ENCODE measurements at places on chromosomes 16 and 17.

GRCh38 chr16:7227229-7227721 lies 105.4 kb upstream of the RBFOX1 start:
- DNase-seq = no peak

- DNase-seq = no peak
Measured at GRCh38 chr17:62696726-62697490, 69.4 kb downstream of the MRC2 start.

- DNase-seq = no peak
Measured at GRCh38 chr17:17055286-17056155, 13.3 kb downstream of the MPRIP start.

DNA sequence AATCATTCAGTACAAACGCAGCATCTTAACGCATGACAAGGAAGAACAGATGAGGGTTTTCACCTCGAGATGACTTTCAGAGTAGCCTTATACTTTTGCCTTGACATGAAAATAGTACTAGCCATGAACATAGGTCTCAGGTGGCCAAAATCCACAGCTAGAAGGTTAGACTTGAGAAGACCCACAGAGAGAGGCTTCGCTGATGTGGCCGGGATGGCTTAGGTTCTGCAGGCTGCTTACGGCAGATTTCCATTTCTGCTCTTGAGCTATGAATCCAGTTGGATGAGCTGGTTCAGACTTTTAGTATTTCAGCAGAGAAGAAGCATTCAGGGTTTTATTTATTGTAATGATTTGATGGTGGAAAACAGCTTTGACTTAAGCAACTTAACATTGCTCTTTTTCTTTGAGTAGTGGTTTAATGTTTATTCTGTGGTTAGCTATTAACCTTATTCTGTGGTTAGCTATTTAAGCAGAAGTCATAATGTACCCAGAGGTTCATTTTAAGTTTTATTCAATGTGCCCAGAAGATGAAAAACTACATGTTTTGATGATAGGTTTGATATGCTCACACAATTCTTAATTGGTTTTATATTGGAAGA lies 7.6 kb downstream of the KRT24 start:
- no peak for DNase-seq

GRCh38 chr17:39820987-39821386 lies 43.1 kb downstream of the IKZF3 start:
- DNase-seq = no peak

- DNase-seq = no peak
Measured at GRCh38 chr17:7903154-7904103, 12.7 kb downstream of the RNF227 start.

DNA sequence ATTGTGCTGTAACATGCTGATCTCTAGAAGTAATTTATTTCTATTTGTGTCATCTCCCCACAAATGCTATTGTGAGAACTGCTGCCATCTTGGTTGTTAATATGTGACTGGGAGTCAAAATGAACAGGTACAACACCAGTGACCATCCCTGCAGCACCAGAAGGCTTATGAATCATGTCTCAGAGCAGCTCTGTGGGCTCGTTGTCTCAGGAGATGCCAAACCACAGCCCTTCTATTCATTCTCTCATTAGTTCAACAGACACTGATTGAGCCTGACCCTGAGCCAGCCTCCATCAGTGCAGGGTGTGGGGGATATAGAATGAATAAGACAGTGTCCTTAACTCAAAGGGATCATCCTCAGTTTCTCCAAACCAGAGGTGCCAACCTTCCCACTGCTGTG lies 92.5 kb downstream of the UTP18 start:
- no peak for DNase-seq

DNA sequence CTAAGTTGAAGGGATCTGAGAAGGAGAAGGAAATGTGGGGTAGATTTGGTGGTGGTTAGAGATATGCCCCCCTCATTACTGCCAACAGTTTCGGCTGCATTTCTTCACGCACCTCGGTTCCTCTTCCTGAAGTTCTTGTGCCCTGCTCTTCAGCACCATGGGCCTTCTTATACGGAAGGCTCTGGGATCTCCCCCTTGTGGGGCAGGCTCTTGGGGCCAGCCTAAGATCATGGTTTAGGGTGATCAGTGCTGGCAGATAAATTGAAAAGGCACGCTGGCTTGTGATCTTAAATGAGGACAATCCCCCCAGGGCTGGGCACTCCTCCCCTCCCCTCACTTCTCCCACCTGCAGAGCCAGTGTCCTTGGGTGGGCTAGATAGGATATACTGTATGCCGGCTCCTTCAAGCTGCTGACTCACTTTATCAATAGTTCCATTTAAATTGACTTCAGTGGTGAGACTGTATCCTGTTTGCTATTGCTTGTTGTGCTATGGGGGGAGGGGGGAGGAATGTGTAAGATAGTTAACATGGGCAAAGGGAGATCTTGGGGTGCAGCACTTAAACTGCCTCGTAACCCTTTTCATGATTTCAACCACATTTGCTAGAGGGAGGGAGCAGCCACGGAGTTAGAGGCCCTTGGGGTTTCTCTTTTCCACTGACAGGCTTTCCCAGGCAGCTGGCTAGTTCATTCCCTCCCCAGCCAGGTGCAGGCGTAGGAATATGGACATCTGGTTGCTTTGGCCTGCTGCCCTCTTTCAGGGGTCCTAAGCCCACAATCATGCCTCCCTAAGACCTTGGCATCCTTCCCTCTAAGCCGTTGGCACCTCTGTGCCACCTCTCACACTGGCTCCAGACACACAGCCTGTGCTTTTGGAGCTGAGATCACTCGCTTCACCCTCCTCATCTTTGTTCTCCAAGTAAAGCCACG lies 28.3 kb downstream of the STH start:
- no peak for DNase-seq
